ENCODE measurements at places on chromosomes 7 and 10. TPM values are rescaled to one million over a fixed set of nuclear protein-coding genes. Genes with fewer than 3 reads are reported as not detected.

DNA sequence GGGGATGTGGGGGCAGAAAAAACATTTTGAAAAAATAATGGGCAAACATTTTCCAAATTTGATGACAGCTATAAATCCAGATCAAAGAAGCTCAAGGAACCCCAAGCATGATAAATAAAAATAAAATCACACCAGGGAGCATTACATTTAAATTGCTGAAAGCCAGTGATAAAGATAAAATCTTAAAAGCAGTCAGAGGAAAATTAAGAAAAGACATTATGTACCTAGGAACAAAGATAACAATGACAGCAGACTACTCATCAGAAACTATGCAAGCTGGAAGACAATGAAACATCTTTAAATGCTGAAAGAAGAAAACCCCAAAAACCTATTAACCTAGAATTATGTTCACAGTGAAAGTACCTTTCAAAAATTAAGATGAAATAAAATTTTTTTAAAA, 23.3 kb downstream of the NEUROG3 start:
- no peak overlapping the region for H3K4me3 ChIP-seq
- H3K27ac ChIP-seq = no peak overlapping the region
- no peak for DNase-seq
- H3K27me3 ChIP-seq = peaks cover 3% of the 10 kb centered on the region

The KEL gene
- total RNA-seq = 0.64 TPM

The MACC1 gene
- 0.29 TPM for total RNA-seq

- H3K4me1 ChIP-seq = peaks cover 46% of the 10 kb centered on the region
- H3K27ac ChIP-seq = no peak overlapping the region
- H3K36me3 ChIP-seq = no peaks in the 10 kb centered on the region
- H3K4me3 ChIP-seq = no peak overlapping the region
- DNase-seq = no peak
Measured at GRCh38 chr10:91038971-91039370, 118.1 kb upstream of the ANKRD1 start.

DNA sequence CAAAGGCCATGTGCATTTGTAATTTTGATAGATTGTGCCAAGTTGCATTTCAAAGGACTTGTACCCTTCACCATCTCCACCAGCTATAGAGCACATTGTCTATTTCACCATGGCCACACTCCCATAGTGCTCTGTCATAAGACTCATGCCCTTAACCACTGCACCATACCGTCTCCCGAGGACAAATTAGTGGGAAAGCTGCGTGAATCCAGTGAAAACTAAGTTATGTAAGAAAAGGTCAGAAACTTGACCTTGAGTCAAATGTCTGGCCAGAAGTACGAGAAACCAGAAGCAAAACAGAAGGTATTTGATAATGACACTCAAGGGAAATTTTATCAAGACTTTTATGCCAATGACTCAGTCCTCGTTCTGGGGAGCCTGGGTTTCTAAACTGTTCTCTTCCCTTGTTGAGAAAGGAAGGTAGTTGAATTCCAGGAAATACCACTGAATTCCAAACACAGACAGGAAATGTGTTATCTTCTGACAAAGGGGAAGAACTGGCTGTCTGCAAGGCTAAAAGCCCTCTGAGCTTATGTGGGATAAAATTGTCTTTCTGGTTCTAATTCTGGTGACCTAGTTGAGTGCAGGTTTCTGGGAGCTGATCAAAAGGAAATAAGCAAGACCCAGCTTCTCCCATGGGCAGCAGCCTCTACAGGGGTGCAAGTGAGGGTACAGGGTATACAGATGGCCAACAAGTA, 49.7 kb downstream of the CDK1 start:
- no peak overlapping the region for H3K4me3 ChIP-seq
- no peaks in the 10 kb centered on the region for H3K36me3 ChIP-seq
- H3K27ac ChIP-seq = no peak overlapping the region
- H3K4me1 ChIP-seq = peaks cover 7% of the 10 kb centered on the region
- DNase-seq = no peak

The ANKRD16 gene
- total RNA-seq = 7.5 TPM

DNA sequence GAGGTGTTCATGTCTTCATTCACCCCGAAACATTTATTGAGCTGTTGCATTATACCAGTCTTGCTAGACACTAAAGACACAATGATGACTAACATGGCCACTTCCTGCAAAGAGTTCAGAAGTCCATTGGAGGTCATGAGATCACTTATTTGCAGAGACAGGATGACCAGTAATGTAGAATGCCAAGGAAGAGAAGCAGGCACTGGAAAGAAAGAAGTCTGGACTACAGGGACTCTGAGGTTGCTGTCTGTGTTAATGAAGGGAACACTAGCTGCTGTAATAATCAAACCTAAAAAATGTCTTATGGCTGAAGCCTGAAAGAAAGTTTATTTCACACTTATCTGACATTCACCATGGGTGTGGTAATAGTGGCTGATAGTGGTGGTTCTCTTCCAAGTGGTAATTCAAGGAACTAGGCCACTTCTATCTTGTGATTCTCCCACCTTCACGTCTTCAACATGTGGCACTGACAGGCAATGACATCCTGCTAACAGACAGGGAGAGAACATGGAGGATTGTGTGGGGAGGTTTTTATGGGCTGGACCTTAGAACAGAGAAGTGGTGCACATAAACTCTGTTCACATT, 89.2 kb upstream of the MKLN1 start:
- H3K4me3 ChIP-seq = no peak overlapping the region
- H3K36me3 ChIP-seq = peaks cover 5% of the 10 kb centered on the region
- H3K4me1 ChIP-seq = no peaks in the 10 kb centered on the region
- H3K27me3 ChIP-seq = peaks cover 1% of the 10 kb centered on the region

The CHAT gene
- total RNA-seq = 15.4 TPM

GRCh38 chr10:5254488-5254887, 57.9 kb downstream of the AKR1C4 start:
- H3K4me3 ChIP-seq = no peak overlapping the region
- no peak for DNase-seq
- H3K4me1 ChIP-seq = no peaks in the 10 kb centered on the region
- H3K27ac ChIP-seq = no peak overlapping the region

The HILPDA gene
- 24.9 TPM for total RNA-seq
